ENCODE measurements at places on chromosomes 1 and 21.

- no peak for DNase-seq
These were observed 24.3 kb downstream of the F13B start for GRCh38 chr1:197042676-197043341.

DNA sequence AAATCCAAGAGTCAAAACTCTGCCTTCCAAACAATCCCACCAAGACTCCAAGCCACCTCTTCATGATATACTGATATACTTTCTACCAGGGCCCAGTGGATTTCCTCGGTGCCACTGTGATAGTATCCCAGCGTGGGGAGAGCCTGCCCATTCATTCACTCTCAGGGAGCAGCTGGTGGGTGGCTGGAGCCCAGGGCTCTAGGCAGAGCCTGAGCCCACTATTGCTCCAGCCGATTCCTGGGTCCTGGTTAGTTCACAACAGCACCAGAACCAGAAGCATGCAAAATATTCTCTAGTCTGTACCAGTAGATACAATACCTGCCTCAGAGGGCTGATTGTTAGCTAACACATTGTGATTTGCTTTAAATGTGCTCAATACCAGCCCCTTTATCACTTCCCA, 831 bp downstream of the CSRP1 start:
- DNase-seq: no peak

DNA sequence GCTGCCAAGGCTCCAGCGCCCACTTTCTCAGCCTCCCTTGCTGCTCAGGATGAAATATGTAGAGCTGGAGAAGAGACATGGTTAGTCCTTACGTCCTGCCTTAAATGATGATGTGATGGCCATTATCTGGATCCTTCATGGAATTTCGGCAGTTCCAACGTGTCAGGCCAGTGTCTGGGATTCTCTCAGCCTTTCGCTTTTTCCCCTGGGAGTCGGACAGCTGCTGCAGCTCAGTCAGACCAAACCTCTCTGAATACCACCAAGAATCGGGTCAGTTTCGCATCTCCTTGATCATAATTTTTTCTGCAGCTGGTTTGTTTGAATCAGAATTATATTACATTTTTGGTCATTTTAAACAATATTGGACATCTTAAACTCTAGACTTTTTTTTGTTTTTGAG, 22.3 kb upstream of the KLHDC8A start:
- DNase-seq: no peak

DNA sequence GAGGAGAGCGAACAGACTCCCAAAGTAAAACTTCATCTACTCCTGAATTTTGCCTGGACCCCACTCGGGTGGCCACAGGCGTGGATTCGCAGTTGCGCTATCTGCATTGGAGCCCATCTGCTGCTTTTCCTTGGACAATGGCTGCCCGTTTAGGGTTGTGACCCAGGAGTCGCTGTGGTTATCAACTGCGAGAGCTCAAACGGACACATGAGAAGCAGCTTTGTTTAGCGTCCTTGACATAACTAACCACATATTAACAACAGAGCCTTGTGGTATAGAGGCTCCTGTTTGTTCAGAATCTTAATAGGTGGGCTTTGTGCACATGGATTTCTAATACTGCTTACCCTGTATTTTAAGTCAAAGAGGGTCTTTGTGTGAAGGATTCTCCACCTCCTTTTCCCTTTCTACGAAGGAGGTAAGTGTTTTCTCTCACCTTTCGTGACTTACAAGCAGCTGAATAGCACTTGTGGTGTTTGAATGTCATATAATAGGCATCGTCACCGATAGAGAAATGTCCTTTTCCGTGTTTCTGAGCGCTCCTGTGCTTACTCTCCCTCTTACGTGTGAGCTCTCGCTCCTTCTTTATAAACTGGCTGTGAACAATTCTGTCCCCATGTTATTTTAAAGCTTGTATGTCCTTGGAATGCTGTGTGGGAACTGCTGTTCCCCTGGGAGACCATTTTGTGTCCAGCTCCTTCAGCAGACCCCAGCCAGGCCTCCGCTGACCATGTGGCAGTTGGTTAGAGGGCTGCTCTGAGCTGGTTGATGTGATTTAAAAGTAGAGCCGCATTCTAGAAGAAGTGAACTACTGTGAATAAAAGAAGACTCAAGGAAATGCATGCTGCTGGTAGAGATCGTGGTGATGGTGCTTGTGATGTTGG, 441.4 kb downstream of the RPS6KC1 start:
- DNase-seq: no peak

DNA sequence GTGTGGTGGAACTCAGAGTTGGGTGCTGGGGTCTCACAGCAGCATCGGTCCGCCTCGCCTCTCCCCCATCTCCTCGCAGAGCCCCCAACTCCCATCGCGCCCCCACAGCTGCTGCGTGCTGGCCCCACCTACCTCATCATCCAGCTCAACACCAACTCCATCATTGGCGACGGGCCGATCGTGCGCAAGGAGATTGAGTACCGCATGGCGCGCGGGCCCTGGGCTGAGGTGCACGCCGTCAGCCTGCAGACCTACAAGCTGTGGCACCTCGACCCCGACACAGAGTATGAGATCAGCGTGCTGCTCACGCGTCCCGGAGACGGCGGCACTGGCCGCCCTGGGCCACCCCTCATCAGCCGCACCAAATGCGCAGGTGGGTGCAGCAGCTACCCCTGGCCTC, 24.2 kb downstream of the PTPRU start:
- no peak for DNase-seq

DNA sequence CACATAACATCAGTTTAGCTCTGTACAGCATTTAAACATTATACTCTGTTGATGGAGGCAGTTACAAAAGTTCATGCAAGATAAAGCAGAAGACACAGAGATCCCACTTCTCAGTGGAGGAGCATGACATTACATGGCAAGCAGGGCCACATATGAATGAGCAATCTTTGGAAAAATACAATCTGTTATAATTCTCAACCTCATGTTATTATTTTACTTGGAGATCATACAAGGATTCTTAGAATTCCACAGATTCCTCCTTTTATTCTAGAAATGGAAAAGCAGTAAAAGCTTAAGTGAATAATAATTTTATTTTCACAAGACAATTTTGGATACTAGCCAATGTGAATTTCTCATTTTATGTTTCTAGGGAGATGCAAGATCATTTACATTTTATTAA, 66.6 kb downstream of the IFI44 start:
- DNase-seq: no peak

- DNase-seq: no peak
These were observed 39.3 kb upstream of the EYA3 start for GRCh38 chr1:28127617-28128257.

DNA sequence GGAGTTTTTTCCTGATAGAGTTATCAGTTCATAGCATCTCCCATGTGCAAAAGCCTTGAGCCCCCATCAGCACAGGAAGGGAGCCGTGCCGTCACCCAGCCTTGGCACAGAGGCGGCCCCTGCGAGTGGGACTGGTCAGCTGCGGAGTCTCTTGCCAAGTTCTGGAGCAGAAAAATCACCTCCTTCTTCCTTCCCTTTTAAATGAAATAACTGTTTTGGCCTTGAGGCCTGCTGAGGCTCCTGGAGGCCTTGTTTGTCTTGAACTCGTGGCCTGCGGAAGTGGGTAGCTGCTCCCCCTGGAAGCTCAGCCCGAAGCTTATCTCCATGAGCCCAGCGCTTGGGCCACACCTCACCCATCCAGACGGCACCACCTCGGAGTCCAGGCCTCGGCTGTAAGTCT, 145.7 kb upstream of the TMEM51 start:
- no peak for DNase-seq

- no peak for DNase-seq
These were observed 124.1 kb downstream of the XCL2 start for GRCh38 chr1:168419736-168420135.

DNA sequence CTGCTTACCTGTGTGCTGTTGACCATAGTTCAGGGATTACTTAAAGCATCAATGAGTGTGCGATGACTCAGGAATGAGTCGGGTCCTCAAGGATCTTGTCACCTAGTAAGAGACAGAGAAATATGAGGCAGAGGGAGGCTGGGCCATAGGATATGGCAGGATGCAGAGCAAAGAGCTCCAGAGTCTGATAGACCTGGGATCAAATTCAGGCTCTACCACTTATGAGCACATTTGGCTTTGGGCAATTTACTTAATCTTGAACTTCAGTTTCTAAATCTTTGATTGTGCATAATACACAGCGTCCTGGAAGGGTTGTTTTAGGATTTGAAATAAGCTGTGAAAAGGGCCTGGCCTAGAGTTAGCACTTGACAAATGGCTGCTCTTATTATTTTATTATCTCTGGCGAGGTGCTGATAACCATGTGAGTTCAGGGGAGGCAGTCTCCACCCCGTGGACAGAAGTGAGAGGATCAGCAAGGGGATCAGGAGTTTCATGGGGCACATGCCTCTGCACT, 94.5 kb downstream of the ROR1 start:
- peak; percentile 85 for DNase-seq

- DNase-seq: no peak
These were observed 189.5 kb downstream of the RASAL2 start for GRCh38 chr1:178283409-178283808.

- peak; percentile 73 for DNase-seq
These were observed 28.3 kb upstream of the RAB3GAP2 start for GRCh38 chr1:220300442-220301121.

DNA sequence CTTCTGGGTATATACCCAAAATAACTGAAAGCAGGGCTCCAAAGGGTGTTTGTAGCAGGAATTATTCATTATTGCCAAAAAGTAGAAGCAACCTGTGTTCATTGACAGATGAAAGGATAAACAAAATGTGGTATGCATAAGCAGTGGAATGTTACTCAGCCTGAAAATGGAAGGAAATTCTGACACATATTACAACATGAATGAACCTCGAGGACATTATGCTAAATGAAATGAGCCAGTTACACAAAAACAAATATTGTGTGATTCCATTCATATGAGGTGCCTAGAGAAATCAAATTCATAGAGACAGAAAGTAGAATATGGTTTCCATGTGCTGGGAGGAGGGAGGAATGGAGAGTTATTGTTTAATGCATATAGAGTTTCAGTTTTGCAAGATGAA, 86.3 kb upstream of the ARTN start:
- no peak for DNase-seq

- no peak for DNase-seq
These were observed 54.7 kb downstream of the KIF1B start for GRCh38 chr1:10265027-10265426.

DNA sequence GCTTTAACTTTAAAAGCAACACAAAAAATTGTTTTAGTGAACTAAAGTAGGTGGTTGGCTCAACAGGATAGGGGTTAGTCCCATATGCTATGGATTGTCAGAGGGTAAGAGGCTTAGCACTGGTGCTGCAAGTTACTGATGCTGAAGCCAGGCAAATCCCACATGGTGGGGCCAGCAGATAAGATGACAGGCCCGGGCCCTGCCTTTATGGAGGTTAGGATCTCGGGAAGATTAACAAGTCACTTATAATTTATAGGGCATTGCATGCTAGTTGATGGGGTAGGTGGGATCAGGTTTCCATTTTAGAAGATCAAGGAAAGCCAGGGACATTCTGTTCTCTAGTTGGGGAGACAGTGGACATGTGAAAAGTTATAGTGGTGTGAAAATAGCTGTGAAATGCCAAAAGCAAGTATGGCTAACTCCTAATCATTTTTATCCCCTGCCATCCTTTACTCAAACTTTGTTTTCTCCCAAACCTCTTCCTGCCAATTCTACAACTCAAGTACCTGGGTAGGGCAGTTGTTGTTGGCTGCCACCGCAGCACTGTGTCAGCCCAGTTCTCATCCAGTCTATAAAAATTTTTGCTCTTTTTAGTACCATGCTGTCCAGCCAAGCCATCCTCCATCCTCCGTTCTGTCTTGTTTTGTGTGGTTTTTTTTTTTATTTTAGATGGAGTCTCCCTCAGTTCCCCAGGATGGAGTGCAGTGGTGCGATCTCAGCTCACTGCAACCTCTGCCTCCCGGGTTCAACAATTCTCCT, 10.3 kb downstream of the CHAF1B start:
- no peak for DNase-seq

DNA sequence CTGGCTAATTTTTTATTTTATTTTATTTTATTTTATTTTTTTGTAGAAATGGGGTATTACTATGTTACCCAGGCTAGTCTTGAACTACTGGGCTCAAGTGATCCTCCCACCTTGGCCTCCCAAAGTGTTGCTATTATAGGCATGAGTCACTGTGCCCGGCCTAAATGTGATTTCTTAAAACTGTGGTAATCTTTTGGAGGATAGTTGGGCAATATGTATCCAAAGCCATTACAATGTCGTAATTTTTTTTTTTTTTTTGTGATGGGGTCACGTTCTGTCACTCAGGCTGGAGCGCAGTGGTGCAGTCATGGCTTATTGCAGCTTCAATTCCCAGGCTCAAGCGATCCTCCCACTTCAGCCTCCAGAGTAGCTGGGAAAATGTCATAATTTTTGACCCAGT, 14.2 kb downstream of the ETV3L start:
- DNase-seq: no peak

- no peak for DNase-seq
These were observed 109.0 kb upstream of the KCTD3 start for GRCh38 chr1:215458104-215458503.

- DNase-seq: no peak
These were observed 15.2 kb upstream of the FCRLA start for GRCh38 chr1:161691846-161692245.

- no peak for DNase-seq
These were observed 19.1 kb upstream of the LYST start for GRCh38 chr1:235885655-235886262.

- DNase-seq: no peak
These were observed 383 bp downstream of the CD48 start for GRCh38 chr1:160711276-160711601.

DNA sequence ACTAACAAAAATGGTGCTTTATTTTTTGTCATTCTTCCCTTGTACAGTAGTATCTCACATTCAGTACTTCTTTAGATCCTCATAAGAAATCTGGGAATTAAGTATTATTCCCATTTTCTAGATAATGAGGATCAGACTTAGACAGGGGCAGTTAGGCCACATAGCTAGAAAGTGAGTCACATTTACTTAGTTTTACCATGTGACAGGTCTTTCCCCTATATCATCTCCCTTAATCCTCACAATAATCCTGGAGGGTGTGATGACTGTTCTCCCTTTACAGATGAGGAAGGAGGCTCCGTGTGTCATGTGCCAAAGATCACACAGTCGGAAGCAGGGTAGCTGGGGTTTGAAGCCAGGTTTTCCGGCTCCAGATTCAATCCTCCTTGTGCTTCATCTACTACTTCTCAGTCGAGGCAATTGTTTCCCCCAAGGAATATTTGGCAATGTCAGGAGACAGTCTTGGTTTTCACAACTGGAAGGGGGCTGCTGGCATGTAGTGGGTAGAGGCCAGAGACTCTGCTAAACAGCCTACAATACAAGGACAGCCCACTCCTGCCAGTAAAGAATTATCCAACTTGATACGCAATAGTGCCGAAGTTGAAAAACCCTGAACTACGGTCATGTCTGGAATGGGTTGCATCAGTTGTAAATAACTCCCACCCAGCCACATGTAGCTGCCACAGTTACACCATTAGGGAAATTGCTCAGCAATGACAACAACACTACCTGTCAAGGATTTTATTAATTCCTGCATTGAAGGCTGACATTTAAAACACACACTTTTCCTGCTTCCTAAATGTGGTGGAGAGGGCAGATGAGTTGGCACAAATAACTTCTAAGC, 54.5 kb downstream of the C8B start:
- DNase-seq: no peak
